ENCODE measurements at places on chromosomes 1 and 21. TPM values are rescaled to one million over a fixed set of nuclear protein-coding genes. Genes with fewer than 3 reads are reported as not detected.

- H3K27me3 ChIP-seq = no peaks in the 10 kb centered on the region
- no peak for DNase-seq
- no peak overlapping the region for H3K27ac ChIP-seq
- no peaks in the 10 kb centered on the region for H3K4me1 ChIP-seq
These were observed 176.4 kb upstream of the KAZN start for GRCh38 chr1:14421977-14422609.

Gene SEMA4A
- 1.2 TPM for total RNA-seq

- DNase-seq = no peak
- no peak overlapping the region for H3K27ac ChIP-seq
- H3K27me3 ChIP-seq = no peaks in the 10 kb centered on the region
- no peaks in the 10 kb centered on the region for H3K36me3 ChIP-seq
- H3K4me3 ChIP-seq = no peak overlapping the region
These were observed 310.0 kb downstream of the LMO4 start for GRCh38 chr1:87638636-87639035.

- DNase-seq = no peak
- no peaks in the 10 kb centered on the region for H3K36me3 ChIP-seq
- no peaks in the 10 kb centered on the region for H3K4me1 ChIP-seq
- H3K4me3 ChIP-seq = no peak overlapping the region
- no peak overlapping the region for H3K27ac ChIP-seq
These were observed 102.8 kb upstream of the ZNF648 start for GRCh38 chr1:182164273-182164672.

- no peak for DNase-seq
- no peaks in the 10 kb centered on the region for H3K27me3 ChIP-seq
- no peak overlapping the region for H3K27ac ChIP-seq
- peaks cover 18% of the 10 kb centered on the region for H3K4me1 ChIP-seq
- H3K4me3 ChIP-seq = no peak overlapping the region
These were observed 2.7 kb downstream of the DISP1 start for GRCh38 chr1:222817529-222817928.

- no peak overlapping the region for H3K27ac ChIP-seq
- no peak overlapping the region for H3K4me3 ChIP-seq
- DNase-seq = no peak
- no peaks in the 10 kb centered on the region for H3K4me1 ChIP-seq
- H3K36me3 ChIP-seq = no peaks in the 10 kb centered on the region
- no peaks in the 10 kb centered on the region for H3K27me3 ChIP-seq
These were observed 149.3 kb downstream of the HUNK start for GRCh38 chr21:32022146-32022545.

DNA sequence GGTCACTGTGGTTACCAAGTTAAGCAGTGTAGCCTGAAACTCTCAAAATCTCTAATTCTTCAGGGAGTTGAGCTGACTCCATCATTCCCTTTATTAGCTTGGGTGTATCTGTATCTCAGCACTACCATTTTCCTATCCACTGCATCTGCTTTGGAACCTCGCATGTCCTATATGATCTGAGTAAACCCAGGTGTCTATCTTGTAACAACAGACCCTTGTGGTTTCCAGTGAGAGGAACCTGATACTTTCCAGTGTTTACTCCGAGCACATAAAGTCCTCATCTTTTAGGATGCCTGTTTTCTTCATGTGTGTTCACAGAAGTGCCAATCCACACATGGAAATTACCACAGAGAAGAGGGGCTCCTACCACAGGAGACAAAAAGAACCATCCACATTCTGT, 650.4 kb downstream of the LMO4 start:
- no peaks in the 10 kb centered on the region for H3K27me3 ChIP-seq
- no peak overlapping the region for H3K4me3 ChIP-seq
- H3K4me1 ChIP-seq = no peaks in the 10 kb centered on the region
- H3K36me3 ChIP-seq = no peaks in the 10 kb centered on the region

GRCh38 chr21:31370893-31371544, 27.0 kb upstream of the TIAM1 start:
- no peaks in the 10 kb centered on the region for H3K27me3 ChIP-seq
- no peak for DNase-seq
- no peak overlapping the region for H3K4me3 ChIP-seq
- no peaks in the 10 kb centered on the region for H3K36me3 ChIP-seq
- H3K4me1 ChIP-seq = no peaks in the 10 kb centered on the region
- H3K27ac ChIP-seq = no peak overlapping the region

Gene PGBD2
- total RNA-seq = 19.6 TPM

DNA sequence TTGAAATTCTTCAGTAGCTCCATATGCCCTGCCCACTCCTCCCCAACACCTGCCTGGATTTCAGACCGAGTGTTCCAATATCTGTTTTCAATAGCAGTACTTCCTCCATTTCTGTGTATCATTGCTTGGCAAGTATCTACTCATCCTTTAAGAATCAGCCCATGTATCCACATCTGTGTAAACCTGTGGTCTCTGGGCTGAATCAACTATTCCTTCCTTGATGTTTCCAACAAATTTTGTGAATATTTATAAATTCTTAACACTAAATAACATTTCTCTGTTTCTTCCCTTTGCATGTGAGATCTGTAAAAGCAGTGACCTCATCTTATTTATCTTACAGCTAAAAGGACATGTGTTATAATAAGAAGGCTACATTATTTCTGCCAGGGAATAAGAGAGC, 26.0 kb upstream of the UAP1 start:
- no peak for DNase-seq
- no peaks in the 10 kb centered on the region for H3K36me3 ChIP-seq
- H3K27me3 ChIP-seq = no peaks in the 10 kb centered on the region
- no peak overlapping the region for H3K27ac ChIP-seq
- H3K4me3 ChIP-seq = no peak overlapping the region
